ENCODE measurements at places on chromosomes 4 and X.

DNA sequence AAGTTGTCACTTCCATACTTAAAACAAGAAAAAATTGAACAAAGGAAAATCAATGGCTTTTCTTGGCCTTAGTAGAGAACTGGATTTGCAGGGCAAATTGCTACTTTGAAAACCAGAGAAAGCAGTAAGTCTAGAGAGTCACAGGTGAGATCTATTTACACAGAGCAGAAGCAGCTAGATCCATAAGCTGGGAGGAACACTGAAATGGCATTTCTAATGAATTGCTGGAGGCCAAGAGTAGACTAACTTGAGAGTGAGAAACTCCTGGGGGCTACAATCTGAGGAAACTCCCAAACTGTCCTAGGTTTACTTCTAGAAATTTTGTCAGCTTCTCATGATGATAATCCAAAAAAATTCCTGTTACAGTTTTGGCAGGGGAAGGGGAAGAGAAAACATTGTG lies 133.3 kb downstream of the SPCS3 start:
- no peak for DNase-seq

- DNase-seq: no peak
Observed at GRCh38 chr4:148630051-148630450, 187.8 kb upstream of the NR3C2 start.

GRCh38 chrX:24842486-24842885 lies 148.8 kb downstream of the POLA1 start:
- no peak for DNase-seq

- no peak for DNase-seq
Observed at GRCh38 chr4:59848457-59848856, 1351.7 kb upstream of the ADGRL3 start.

GRCh38 chr4:6710282-6710681 lies 617 bp upstream of the MRFAP1L1 start:
- DNase-seq: no peak

DNA sequence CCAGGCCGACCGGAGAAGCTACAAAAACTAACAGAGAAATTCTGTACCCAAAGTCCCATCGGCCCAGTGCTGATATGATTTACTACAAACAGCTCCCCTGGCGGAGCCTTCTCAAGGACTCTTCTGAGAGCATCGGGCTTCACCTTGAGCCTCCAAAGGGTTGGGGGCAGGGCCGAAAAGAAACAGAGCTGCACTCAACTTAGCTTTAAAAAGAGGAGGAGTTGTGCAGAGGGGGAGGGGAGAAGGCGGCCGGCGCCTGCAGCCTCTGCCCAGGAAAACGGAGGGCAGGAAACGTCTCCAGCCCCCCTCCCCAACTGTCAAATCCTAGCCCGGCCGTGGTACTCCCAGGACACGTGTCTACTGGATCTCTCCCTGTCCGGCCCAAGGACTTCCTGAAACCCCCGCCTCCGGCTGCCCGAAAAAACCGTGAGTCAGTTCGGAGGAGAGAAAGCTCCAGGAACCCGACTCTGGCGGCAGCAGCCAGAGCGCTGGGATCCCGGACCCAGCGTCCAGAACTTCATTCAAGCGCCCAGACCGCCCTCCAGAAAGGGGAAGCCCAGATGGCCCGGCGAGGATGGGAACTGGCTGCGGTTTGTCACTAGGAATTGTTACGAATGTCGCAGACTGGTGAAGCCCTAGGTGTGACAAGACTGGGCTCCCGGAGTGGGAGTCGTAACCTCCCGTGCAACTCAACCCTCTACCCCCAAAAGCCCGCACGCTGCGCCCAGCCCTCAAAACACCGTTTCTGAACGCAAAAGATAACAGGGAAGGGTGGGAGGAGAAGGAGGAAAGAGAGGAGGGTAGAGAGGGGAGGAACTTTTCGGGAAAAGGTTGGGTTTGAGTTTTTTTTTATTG lies 973 bp downstream of the ADAMTS3 start:
- DNase-seq: peak; percentile 44

DNA sequence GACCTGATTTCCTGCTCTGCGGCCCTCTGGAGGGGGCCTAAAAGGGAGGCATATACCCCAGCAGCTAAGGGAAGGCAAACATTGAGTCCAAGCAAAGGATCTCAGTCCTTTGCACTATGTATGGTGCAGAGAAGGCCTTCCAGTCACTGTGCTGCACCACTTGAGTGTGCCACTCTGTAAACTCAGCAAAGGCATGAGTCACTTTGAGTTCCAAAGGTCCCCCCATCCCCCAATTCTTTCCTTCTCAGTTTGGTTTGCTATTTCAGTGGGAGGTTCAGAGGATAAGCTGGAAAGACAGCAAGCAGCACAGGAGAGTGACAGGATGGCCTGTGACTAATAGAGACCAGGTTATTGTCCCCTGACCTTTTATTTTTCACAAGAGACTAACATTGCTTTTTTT lies 131.3 kb downstream of the FHDC1 start:
- DNase-seq: no peak

DNA sequence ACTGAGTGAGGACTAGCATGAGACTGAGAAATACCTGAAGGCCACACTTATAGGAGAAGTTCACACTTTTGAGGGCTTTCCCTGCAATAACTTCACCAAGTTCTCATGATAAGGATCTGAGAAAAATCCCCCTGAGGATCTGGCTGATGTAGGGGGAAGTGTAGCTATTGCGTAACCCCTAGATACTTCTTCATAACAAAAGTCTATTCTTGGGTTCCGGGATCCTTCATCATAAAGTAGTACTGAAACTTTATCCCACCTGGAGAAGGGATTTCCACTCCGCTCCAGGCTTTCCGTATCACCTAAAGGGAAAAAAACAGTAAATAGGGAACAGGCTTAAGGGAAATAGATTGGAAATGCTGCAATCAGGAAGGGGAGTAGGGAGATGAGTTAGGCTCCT lies 13.3 kb downstream of the USP27X start:
- no peak for DNase-seq

- DNase-seq: no peak
Observed at GRCh38 chrX:70398899-70399298, 24.2 kb upstream of the GDPD2 start.

DNA sequence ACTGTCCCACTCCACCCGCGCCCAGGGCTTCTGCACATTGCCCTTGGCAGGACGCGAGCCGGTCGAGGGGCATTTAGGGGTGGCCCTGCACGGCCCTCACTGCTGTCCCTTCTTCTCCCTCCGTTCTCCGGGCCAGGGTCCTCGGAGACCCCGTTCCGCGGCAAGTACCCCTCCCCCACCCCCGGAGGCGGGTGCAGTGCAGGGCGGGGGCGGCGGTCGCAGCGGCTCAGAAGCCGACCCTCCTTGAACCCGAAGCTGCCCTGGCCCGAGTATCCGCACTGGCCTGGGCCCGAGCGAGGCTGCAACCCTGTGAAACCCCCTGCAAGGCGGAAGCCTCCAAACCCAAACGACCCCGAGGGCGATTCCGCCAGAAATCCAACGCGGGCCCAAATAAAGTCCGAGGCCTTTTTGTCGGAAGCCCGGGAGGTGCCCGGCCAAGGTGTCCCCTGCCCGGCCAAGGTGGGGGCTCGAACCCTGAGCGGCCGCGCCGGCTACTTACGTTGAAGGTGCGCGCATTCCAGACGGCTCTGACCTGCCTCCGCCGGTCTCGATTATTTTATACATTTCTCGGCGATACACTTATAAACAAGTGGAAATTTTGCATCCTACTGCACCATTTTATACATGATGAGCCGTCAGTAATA lies 53.1 kb upstream of the TMEM33 start:
- no peak for DNase-seq

- DNase-seq: no peak
Observed at GRCh38 chrX:7891928-7892327, 35.3 kb downstream of the PNPLA4 start.

- DNase-seq: no peak
Observed at GRCh38 chr4:140720387-140721304, 35.5 kb downstream of the TBC1D9 start.

- DNase-seq: no peak
Observed at GRCh38 chrX:15971696-15972095, 117.1 kb upstream of the AP1S2 start.

GRCh38 chrX:4825550-4825949 lies 1112.1 kb upstream of the PRKX start:
- DNase-seq: no peak

- DNase-seq: no peak
Observed at GRCh38 chrX:21151051-21151450, 223.2 kb upstream of the CNKSR2 start.

- no peak for DNase-seq
Observed at GRCh38 chrX:151609222-151609621, 45.7 kb downstream of the PASD1 start.

GRCh38 chr4:139735381-139736273 lies 70.0 kb downstream of the MGST2 start:
- DNase-seq: no peak

DNA sequence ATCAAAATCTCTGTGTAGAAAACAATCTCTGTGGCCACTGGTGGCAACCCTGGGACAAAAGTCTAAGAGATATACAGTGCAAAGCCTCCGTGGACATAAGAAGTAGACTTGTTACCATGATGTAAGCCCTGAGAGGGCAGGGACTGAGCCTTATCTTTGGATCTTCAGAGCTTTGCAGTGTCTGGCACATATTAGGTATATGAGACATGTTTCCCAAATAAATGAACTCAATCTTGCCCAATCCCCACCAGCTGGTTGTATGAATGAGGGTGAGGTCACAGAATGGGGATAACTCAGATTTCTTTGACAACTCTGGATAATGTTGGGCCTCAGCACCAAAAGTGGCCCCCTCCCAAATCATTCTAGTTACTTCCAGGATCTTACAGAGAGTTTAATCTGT lies 511.4 kb upstream of the DIPK2B start:
- DNase-seq: no peak

DNA sequence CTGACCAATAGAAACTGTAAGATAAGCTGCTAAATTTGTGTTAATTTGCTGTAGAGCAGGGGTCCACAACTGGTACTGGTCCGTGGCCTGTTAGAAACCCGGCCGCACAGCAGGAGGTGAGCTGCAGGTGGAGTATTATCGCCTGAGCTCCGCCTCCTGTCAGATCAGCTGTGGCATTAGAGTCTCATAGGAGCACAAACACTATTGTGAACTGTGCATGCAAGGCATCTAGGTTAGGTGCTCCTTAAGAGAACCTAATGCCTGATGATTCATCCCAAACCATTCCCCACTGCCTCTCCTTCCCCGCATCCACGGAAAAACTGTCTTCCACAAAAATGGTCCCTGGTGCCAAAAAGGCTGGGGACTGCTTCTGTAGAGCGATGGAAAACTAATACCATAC lies 19.7 kb downstream of the FBXW7 start:
- no peak for DNase-seq

- no peak for DNase-seq
Observed at GRCh38 chrX:28757290-28757689, 170.0 kb downstream of the IL1RAPL1 start.

- no peak for DNase-seq
Observed at GRCh38 chr4:65502131-65502701, 168.1 kb downstream of the EPHA5 start.

DNA sequence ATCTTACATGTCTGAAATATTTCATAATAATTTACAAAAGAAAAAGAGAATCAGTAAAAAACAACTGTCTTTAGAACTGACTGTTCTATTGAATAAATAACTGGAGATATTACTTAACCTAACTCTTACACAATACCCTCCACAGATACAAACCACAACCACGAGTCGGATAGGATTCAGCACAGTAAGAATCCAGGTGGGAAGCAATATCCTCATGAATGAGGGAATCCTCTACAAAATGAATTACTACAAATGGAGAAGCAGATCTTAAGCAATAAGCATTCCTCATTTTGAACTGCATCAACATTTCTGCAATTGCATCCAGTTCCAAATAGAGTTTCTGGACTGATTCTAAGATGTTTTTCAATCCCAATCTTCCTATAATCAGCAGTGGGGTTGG lies 227.1 kb downstream of the SH2D1A start:
- no peak for DNase-seq

GRCh38 chr4:158282252-158282651 lies 72.0 kb downstream of the TMEM144 start:
- no peak for DNase-seq

GRCh38 chr4:188023682-188024081 lies 28.1 kb downstream of the ZFP42 start:
- DNase-seq: no peak
